ENCODE measurements at places on chromosomes 13 and 19.
A peak's percentile ranks its signal among the peaks of the same experiment; 100 is the strongest.

GRCh38 chr13:39306639-39307589, 268.7 kb downstream of the NHLRC3 start:
- peak; percentile 13 for DNase-seq

DNA sequence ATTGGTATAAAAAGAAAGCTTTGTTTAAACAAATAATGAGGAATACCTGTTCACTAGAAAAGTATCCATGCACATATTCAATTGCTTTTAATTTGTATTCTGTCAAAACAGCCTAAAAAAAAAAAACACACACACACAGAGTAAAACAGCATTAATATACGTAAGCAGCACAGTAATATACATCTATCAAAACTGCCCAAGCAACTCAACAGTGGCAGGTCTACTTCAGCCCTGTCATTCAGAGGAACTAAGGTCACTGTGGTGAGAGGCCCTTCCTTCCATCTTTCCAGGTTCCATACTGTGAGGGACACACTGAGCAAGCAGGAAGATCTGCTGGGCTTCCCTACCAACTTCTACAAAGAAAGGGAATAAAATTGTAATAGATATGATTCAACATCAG, 3.8 kb downstream of the PROSER1 start:
- no peak for DNase-seq

GRCh38 chr13:109695402-109696190, 90.8 kb downstream of the IRS2 start:
- DNase-seq: no peak

DNA sequence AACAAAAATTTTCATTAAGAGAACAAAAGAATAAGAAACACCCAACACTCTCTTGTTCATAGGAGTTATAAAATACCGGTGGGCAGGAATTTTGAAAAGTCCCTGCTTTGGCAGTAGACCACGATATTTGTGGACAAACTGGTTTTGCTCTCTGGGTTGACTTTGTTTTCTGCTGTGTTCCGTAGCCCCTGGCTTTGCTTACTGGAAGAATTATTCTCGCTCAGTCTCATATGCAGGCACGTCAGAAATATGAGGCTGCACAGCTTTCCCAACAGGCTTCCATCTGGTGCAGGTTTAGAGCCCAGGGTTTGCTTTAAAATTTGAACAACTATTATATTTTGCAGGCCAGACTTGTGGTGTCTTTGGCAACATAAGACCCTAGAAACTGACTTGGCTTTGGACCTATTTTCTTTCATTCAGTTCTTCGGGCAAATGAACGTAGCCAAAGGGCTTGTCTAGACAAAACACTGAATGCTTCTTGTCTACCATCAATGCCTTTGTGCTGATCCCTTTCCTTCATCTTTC, 2012.6 kb downstream of the PCDH9 start:
- DNase-seq: no peak

- no peak for DNase-seq
Observed at GRCh38 chr19:36916991-36917390, 859 bp downstream of the ZNF568 start.

GRCh38 chr13:23969647-23970046, 72.3 kb upstream of the C1QTNF9B start:
- peak; percentile 98 for DNase-seq

- DNase-seq: no peak
Observed at GRCh38 chr13:96741779-96742178, 252.5 kb downstream of the OXGR1 start.

DNA sequence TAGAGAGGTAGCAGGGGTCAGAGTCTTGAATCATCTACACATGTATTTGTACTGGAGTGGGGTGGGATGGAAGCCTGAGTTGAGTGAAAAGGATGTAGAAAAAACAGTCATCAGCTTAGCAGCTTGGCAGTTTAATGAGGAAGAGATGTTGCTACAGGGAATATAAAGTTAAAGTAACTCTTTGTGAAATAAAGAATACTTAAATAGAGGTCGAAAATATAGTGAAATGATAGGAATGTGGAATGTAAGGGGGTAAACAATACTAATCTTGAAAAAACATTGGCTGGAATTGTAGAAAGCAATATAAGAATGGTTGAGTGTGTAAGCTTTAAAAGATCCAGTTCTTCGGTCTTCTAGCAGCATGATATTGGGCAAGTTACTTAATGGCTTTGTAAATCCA, 22.7 kb downstream of the NUP58 start:
- DNase-seq: no peak

DNA sequence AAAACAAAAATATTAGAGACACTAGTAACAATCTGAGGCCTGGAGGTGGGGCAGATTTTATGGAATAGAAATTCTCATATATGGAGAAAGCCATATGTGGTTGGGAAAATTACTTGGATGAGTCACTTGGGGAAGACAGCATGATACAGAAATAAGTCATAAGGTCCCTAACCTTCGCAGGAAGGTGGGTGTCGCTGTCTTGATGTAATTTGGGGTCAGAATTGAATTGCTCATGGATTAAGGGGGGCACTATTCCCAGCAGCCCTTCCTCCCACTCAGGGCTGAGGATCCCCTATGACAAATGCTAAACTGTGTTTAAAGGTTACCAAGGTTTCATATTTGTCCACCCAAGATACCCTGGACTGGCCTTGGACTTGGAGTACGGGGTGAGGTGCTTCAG, 5.0 kb downstream of the RDH8 start:
- DNase-seq: no peak

GRCh38 chr19:51258165-51259160, 7.6 kb downstream of the SIGLECL1 start:
- no peak for DNase-seq

DNA sequence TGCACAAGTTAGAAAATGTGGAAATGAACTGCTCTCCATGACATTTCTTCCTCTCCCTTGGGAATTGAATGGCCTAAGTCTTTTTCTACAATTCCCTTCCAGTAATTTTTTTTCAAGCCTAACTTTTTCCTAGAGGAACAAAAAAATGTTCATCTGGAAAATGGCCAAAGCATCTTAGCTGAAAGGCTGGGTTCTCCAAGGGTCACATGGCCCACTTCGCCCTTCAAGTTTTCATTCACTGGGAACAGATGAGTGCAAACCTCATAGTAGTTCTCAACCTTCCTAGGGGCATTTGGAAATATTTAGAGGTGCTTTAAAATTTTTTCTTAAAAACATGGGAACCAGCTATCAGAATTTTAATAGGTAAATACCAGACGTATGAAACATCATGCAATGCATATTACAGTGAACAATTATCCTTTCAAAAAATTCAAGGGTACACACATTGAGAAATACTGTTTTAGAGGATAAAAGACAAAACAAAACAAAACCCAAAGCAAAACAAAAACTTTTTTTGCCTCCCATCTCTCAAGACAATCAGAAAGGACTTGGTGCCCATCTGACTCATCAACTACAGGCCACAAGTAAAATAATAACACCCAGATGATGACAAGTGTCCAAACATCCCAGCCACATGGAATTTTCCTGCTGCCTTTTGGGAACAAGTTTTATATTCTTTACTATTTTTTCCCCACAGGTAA, 208.8 kb downstream of the SLITRK6 start:
- DNase-seq: no peak

DNA sequence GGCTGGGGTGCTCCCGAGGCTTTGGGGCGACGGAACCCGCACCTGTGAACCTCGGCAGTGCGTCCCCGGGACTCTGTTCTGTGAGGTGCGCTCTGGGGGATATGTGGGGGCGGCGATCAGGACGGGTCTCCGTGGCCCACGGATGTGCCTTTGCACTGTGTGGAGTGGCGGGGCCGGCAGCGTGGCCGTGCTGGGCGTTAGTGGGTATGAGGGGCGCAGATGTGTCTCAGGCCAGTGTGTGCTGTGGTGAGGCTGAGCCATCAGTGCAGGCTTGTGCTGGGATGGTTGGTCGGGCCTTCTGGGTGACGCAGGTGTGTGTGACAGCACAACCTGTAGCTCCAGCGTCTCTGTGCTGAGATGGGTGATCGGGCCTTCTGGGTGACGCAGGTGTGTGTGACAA, 16.9 kb downstream of the ZNF331 start:
- no peak for DNase-seq

DNA sequence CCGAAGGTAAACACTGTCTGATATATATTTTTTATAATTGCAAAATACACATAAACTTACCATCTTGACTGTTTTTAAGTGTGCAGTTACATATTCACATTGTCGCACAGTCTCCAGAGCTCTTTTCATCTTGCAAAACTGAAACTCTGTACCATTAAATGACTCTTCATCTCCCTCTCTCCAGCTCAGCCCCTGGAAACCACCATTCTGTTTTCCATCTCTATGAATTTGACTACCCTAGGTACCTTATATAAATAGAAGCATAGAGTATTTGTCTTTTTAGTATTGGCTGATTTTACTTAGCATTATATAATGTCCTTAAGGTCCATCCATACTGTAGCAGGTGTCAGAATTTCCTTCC, 45.8 kb downstream of the LRCH1 start:
- no peak for DNase-seq

- DNase-seq: no peak
Observed at GRCh38 chr13:35866801-35867200, 264.4 kb downstream of the DCLK1 start.

DNA sequence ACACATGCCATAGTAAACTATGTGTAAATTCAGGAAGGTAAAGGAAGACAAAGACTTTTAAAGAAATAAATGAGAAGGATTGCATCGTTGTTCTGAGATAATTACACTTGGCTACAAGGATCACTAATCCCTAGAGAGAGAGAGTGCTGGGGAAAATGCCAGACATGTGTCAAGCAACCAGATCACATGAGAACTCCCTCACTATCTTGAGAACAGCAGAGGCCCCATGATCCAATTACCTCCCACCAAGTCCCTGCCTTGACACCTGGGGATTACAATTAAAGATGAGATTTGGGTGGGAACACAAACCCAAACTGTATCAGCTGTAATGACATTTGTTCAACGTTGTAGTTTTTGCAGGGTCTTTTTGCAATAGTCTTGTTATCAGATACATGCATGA, 1600.9 kb upstream of the MIR17HG start:
- DNase-seq: no peak

- no peak for DNase-seq
Observed at GRCh38 chr19:43625918-43626579, 6.6 kb upstream of the ZNF428 start.

GRCh38 chr13:72959643-72960042, 99.2 kb upstream of the KLF5 start:
- peak; percentile 35 for DNase-seq

DNA sequence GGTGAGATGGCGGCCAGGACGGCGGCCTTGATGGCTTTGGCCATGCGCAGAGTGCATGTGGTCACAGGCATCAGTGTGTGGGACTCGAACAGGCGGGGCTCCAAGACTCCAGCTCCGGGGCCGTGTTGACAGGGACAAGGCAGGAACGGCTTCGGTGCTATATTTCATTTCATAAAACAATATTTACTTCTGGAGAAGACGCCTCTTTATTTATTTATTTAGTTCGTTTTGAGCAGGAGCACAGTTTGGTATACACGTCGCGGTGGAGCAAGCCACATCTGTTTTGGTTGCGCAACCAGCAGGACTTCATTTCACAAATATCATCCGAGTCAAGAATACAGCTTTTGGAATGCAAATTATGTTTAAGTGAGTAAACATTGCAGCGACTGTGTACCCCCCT, 166.7 kb upstream of the TSHZ3 start:
- no peak for DNase-seq

GRCh38 chr19:1780272-1780958, 27.1 kb downstream of the ONECUT3 start:
- DNase-seq: no peak

DNA sequence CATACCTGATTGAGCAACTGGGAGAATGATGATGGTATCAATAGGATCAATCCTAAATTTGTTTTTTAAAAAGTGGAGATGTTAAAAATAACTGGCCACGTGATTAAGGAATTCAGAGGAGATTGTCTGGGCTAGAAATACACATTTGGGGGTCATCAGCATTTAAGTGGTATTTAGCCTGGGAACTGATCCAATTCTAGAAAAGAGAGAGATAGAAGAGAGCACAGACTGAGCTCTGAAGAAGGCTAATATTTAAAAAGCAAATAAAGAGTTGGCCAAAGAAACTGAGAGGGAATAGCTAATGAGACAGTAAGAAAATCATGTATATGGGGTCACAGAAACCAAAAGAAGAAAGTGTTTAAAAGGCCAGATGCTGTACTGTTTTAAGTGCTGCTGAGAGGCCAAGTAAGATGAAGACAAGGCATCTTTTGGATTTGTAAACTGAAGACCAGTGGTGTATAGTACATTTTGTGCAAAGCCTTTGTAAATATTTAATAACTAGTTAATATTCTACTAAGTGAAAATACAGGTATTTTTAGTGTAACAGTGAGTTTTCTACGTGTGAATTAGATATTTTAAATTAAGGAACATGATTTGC, 40.2 kb downstream of the UBL3 start:
- no peak for DNase-seq

DNA sequence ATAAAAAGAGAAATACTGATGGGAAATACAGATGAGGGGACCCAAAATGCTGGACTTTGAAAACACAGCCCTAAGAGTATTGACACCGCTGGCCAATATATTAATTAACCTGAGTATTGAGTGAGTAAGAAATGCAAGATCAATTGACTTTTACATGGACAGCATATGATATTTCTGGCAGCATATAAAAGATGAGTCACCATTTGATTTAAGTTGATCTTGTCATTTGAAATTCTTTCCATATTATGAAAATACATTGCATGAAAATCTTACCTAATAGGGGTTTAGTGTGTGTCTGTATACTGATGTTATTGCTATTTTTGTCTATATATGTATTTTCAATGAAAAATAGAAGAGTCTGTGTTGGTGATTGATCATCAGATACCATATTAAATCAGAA, 619.6 kb downstream of the KCTD12 start:
- no peak for DNase-seq

DNA sequence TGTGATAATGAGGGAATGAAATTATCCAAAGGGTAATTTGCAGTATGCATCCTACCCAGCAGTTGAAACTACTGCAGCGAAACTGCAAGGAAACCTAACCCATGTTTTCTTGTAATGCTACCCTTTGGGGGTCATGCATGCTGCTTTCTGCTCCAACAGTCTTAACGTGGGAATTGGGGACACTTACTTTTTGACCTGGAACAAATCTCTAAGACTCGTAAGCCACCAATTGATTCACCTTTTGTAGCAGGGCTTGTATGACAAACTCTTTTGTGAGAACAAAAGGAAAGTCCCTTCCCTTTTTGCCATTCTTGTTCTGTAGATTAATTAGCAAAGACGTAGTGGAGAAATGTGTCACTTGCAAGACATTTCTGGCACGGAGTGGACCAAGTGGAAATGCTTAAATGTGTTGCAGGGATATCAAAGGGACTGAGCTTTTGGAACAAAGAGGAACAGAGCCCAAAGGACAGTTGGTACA, 27.4 kb downstream of the LRCH1 start:
- DNase-seq: no peak

GRCh38 chr13:93227280-93227877, 772 bp downstream of the GPC6 start:
- DNase-seq: peak; percentile 47

GRCh38 chr13:80132741-80133601, 208.0 kb downstream of the SPRY2 start:
- peak; percentile 13 for DNase-seq
